ENCODE measurements at places on chromosomes 4 and X.

- DNase-seq: no peak
Measured at GRCh38 chrX:68571610-68572311, 72.9 kb downstream of the YIPF6 start.

GRCh38 chrX:17594693-17595092 is 142.6 kb upstream of the SCML1 start:
- DNase-seq: no peak

GRCh38 chr4:6770581-6771228 is 11.8 kb upstream of the KIAA0232 start:
- no peak for DNase-seq

- DNase-seq: no peak
Measured at GRCh38 chr4:7554905-7555304, 120.2 kb upstream of the PSAPL1 start.

DNA sequence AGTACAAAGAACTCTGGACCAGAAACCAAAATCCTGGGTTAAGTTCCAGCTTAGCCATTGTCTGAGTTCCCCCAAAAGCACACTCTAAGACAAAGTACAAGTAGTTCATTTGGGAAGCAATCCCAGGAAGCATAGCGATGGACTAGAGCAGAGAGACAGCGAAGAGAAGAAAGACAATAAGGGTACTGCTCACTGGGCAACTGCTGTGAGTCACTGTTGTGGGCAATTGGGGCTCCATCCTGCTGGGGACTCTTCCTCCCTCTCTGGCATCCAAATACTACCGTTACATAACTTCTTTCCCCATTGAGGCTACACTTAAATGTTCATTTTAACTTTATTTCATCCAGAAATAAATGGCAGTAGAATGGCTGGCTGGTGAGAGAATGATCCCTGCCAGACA is 14.1 kb downstream of the SRPX start:
- DNase-seq: no peak

- no peak for DNase-seq
Measured at GRCh38 chr4:143291314-143291713, 45.4 kb upstream of the GAB1 start.

GRCh38 chr4:179292468-179292867 is 1850.2 kb upstream of the AGA start:
- no peak for DNase-seq
